Activated CD4-positive, alpha-beta memory T cell treated with anti-CD3 and anti-CD28 coated beads, Interleukin-2, amount 10 ng/mL, durations not matched to agents 7 days and 5 days (primary cell): ENCODE measurements at places on chromosomes 2 and 18.

DNA sequence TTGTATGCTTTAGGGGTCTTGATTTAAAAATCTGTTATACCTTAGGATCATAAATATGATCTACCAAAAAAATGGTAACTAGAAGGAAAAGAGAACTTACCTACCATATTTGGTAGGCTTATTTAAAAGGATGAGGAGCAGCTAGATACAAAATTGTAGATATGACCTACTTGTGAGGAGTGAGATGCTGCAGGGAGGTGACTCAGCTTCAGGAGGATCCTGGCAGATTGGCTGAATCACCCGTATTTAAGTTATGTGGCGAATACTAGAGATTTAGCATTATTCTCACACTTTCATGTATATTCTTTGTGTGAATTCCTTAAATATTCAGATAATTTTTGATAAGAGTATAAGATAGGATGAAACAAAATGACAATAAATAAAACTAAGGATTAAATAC is 657.3 kb upstream of the LINC00305 start:
- H3K4me3 ChIP-seq, result no peak overlapping the region
- H3K27me3 ChIP-seq, result no peaks in the 10 kb centered on the region
- H3K4me1 ChIP-seq, result no peaks in the 10 kb centered on the region
- no peak overlapping the region for H3K27ac ChIP-seq
- no peak for DNase-seq

GRCh38 chr2:217920879-217921603 is 81.8 kb downstream of the TNS1 start:
- H3K27me3 ChIP-seq, result no peaks in the 10 kb centered on the region
- no peak overlapping the region for H3K4me3 ChIP-seq
- no peaks in the 10 kb centered on the region for H3K36me3 ChIP-seq
- no peak overlapping the region for H3K27ac ChIP-seq
- no peak for DNase-seq

- no peaks in the 10 kb centered on the region for H3K27me3 ChIP-seq
- peaks cover 14% of the 10 kb centered on the region for H3K36me3 ChIP-seq
- H3K27ac ChIP-seq, result no peak overlapping the region
- no peak for DNase-seq
Observed at GRCh38 chr2:190528521-190529001, 6.0 kb downstream of the NEMP2 start.

DNA sequence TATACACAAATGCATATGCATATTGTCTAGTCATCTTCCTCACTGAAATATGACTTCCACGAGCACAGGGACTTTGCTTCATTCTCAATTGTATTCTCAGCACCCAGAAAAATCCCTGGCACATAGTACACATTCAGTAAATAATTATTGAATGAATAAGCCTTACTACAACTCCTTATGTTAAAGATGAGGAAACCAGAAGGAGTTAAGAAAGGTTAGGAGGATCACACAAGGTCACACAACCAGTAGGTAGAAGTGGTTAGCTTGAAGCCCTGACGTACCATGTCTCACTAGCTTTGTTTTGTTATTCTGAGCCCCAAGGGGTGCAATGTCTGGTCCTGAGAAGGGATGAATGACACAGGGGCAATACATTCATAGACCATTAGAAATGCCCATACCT is 220.9 kb upstream of the PID1 start:
- H3K27me3 ChIP-seq, result no peaks in the 10 kb centered on the region
- H3K36me3 ChIP-seq, result no peaks in the 10 kb centered on the region
- H3K27ac ChIP-seq, result no peak overlapping the region
- no peak for DNase-seq
- no peaks in the 10 kb centered on the region for H3K4me1 ChIP-seq

DNA sequence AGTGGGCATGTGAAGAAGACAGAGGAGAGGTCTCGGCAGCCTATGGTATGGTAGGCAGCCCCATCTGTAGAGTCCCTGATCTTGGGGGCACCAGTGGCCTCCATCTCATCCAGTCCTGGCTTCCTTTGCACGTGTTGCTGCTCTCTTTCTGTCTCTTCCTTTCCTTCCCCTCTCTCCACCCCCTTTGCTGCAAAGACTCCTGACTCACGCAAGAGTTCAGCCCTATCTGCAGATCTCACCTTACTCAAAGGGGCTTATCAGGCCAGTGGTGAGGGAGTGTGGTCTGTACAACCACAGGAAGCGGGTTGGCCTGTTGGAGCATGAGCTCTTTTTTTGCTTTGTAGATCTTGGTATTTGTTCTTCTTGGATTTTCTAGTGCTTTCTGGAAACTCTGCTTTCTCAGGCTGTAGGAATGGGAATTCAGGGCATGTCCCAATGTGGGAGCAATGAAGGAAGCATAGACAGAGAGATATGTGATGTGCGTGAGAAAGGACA is 14.6 kb upstream of the NT5DC4 start:
- H3K27me3 ChIP-seq, result peaks cover 3% of the 10 kb centered on the region
- H3K4me1 ChIP-seq, result peaks cover 64% of the 10 kb centered on the region
- H3K27ac ChIP-seq, result peak overlapping the region; percentile 82
- H3K36me3 ChIP-seq, result peaks cover 9% of the 10 kb centered on the region
- H3K4me3 ChIP-seq, result peak overlapping the region; percentile 55
- DNase-seq, result peak; percentile 93

DNA sequence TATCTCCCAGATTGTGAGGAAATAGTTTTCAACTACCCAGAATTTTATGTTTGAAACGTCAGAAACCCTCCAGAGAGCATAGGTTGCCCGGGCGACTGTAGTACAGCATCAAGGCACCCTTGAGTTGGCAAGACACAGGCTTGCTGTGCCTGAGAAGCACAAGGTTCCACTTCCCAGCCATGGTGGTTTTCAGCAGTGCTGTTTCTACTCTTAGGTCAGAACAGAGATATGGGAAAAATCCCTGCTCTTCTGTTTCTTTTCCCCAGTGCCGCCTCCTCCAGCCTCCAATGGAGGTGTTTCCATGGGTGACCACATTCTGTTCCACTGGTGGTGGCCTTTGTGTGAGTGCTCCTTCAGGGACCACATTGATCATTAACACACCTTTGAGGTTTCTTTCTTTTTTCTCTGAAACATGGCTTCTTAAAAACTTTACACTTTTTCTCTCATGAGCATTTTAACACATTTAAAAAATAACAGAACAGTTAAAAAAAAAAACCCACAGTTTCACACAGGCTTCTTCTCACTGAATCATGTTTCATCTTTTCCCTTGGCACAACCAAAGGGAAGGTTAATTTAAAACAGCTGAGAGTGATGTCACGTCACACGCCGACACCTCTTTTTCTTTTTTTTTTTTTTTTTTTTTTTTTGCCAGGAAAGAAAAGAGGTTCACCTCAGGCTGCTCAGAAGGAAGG is 229.3 kb upstream of the HDAC4 start:
- H3K4me3 ChIP-seq, result no peak overlapping the region
- H3K27ac ChIP-seq, result no peak overlapping the region
- no peaks in the 10 kb centered on the region for H3K36me3 ChIP-seq
- no peak for DNase-seq
- no peaks in the 10 kb centered on the region for H3K27me3 ChIP-seq

GRCh38 chr2:150572961-150573395 is 85.5 kb upstream of the RND3 start:
- H3K4me3 ChIP-seq, result no peak overlapping the region
- H3K4me1 ChIP-seq, result no peaks in the 10 kb centered on the region
- H3K27me3 ChIP-seq, result no peaks in the 10 kb centered on the region
- H3K36me3 ChIP-seq, result no peaks in the 10 kb centered on the region

- no peak overlapping the region for H3K27ac ChIP-seq
- no peaks in the 10 kb centered on the region for H3K27me3 ChIP-seq
- H3K4me3 ChIP-seq, result no peak overlapping the region
- DNase-seq, result no peak
- peaks cover 19% of the 10 kb centered on the region for H3K4me1 ChIP-seq
Observed at GRCh38 chr2:54652540-54652939, 70.9 kb upstream of the EML6 start.
